SHP77 (cell line): ENCODE measurements at places on chromosomes 12 and 14.

DNA sequence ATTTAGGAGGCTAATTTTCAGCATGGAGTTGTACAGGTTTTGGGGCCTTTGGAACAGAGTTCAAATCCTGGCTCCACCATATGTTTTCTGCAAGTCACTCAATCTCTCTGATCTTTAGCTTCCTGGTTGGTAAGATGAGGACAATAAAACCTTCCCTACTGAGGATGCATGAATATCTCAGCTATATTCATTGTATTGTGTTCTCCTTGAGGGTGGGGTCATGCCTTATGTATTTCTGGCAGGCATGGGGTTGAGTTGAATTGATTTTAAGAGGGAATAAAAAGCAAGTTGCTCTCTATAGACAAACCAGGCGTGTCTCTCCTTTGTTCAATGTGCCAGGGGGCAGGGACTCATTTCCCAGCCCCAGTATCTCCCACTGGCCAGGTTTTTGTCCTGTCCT, 173.1 kb downstream of the C12orf75 start:
- no peak for DNase-seq

GRCh38 chr14:24196071-24197055, 1.1 kb upstream of the TM9SF1 start:
- DNase-seq, result peak; percentile 25

- no peak for DNase-seq
Observed at GRCh38 chr14:54208751-54209150, 188.1 kb upstream of the CDKN3 start.

GRCh38 chr12:125228519-125229260, 163.5 kb downstream of the AACS start:
- no peak for DNase-seq

- no peak for DNase-seq
Observed at GRCh38 chr14:96603350-96604255, 101.4 kb downstream of the PAPOLA start.

DNA sequence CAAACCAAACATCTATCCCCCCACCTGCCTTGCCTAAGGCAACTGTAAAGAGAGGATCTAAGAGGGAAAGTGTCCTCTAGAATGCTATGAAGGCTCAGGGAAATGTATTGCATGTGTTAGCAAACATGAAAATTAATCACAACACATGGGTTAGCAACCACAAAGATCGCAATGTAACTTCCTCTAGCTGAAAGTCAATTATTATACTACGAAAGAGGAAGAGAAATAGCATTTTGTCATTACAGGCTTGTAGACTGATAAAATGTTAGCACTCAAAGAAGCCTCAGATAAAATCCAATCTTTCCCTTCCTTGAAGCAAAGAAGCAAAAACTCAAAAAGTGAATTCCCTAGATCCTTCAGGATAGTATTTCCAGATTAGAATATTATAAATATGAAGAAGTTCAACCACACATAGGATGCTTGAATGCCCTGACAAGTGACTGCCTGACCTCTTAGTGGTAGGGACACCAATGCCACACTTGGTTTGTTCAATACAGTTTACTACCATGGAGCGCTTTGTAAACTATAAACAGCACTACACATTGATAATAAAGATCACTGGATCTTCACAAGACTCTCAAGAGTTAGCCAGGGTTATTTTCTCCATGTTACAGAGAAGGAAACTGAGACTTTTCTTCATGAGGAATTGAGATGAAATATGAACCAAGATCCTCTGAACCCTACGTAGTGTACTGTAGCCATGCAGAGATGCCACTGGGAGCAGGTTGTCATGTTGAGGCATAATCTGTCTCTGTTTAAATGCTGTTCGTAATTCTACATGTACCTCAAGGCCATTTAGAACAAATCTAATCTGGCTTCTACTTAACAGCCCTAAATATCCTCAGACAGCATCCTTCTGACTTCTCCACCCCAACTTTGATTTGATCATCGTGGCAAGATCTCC, 100.7 kb downstream of the ITPR2 start:
- DNase-seq, result no peak

DNA sequence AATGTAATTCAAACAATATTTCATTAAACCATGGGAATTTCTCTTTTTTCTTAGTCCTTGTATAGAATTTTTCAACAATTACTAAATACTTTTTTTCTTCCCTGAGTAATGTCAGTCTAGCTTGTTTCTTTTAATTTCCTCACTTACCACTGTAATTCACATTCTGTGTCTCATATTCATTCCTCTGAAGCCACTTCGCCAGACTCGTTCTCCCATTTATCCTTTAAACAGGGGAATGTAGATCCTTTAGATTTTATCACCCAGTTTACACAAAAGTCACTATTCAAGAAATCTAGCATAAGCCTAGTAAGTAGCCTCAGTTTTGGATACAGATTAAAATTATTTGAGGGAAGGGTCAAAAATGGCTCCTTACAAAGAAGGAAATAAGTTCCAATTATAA, 6.8 kb downstream of the USP15 start:
- DNase-seq, result no peak
